Occipital lobe (tissue), 3 donors: ENCODE measurements at places on chromosomes 13 and 19. TPM values are rescaled to one million over a fixed set of nuclear protein-coding genes. Genes with fewer than 3 reads are reported as not detected.

DNA sequence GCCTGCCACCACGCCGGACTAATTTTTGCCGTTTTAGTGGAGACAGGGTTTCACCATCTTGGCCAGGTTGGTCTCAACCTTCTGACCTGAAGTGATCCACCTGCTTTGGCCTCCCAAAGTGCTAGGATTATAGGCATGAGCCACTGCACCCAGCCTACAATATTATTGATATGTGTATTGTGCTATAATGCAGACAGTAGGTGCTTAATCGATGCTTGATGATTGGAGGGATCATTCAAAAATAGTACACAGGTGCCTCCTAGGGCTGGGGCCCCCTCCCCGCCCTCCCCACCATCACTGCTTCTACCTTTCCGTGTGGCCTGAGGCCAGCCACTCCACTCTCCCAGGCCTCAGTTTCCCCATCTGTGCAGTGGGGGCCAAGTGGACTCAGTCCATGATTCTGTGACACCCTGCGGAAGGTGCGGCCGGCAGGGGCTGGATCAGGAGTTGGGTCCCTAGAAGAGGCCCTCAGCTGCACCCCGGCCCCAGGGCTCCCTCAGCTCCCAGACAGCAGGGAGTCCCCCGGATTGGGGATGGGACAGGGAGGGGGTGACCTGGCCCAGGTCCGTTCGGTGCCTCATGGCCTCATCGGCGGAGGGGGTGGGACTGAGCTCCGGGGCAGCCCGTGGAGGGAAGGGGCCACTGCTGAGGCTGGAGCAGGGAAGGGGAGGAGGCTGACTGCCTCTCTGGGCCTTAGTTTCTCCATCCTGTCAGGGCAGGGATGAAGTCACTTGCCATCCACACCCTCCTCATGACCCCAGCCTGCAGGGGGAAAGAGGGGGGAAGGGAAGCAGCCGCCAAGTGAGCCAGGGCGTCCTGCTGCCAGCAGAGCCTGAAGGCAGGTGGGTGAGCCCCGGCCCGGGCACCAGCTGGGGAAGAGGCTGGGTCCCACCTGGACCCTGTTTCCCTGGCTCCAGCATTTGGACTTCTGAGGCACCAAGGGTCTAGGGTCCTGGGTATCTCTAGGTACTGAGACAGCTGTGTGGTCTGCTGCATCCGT is 1.2 kb downstream of the ADAMTSL5 start:
- DNase-seq: no peak

GRCh38 chr13:105341256-105341655 is 1194.2 kb downstream of the EFNB2 start:
- DNase-seq: no peak

- no peak for DNase-seq
Measured at GRCh38 chr13:27347211-27347772, 76.7 kb downstream of the RASL11A start.

GRCh38 chr13:99590519-99591011 is 89.3 kb downstream of the TM9SF2 start:
- DNase-seq: no peak

DNA sequence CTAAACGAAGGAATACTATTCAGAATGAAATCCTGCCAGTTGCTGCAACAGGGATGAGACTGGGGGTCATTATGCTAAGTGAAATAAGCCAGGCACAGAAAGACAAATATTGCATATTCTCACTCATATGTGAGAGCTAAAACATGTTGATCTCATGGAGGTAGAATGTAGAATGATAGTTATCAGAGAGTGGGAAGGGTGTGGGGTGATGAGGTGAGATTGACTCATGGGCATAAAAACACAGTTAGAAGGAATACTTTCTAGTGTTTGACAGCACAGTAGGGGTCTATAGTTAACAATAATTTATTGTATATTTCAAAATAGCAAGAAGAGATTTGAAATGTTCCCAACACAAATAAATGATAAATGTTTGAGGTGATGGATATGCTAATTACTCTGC is 7.8 kb upstream of the OR7C2 start:
- DNase-seq: no peak

GRCh38 chr13:38686577-38687245 is at the start of gene FREM2:
TSS of gene FREM2 (plus strand) at chr13:38687077. CDS start at chr13:38687345, 268 bp downstream.
- DNase-seq: peak; percentile 16

LILRA1 gene
- total RNA-seq: 0.16 TPM
